HFFc6 (cell line): ENCODE measurements at places on chromosomes 7 and 10.

GRCh38 chr10:126500866-126501265 lies 112.6 kb upstream of the ADAM12 start:
- DNase-seq = peak; percentile 46

GRCh38 chr10:93315246-93315645 lies 166.9 kb downstream of the MYOF start:
- no peak for DNase-seq

- peak; percentile 39 for DNase-seq
These were observed 21.6 kb downstream of the FZD1 start for GRCh38 chr7:91285696-91286355.

DNA sequence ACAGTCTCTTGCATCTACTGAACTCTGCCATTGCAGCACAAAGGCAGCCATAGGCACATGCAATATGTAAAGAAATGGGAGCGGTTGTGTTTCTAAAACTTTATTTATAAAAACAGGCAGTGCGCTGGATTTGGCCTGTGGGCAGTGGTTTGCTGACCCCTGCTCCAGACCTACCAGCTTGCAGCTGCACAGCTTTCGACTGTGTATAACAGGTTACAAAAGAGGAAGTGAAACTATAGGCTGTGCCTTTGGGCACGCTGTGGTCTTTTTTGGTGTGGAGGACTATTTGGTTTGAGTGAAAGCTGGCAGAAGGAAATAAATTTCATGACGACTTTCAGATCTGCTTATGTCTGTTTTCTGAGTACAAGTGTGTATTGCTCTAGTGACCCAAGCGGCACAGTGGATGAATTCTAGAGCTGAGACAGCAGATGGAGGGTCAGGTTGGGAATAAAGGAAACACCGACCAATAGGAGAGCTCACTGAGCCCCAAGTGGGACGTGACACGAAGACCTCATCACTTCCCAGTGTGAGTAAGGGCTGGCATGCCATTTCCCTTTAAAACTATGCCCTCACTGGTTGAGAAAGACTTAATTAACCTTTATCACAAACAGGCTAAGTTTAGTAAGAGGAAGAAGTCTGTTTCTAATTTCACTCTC lies 152.7 kb downstream of the ANK3 start:
- no peak for DNase-seq

DNA sequence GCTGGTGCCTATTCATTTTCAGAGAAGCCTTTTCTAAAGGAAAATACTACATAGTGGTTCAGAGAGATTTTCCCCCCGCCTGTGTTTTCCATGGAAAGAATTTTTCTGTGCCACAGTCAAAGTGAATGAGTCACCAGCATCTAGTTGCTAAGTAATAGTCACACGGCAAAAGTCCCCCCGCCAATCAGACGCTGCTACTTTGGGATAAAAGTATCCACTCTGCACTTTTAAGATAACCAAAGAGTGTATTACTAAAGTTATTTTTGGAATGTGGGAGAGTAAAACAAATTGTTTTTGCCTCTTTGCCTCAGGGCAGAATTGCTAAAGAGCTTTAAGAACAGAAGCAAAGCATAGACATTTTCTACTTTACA lies 23.5 kb downstream of the ABLIM1 start:
- peak; percentile 98 for DNase-seq
